ENCODE measurements at places on chromosomes 1 and 21.

- no peak for DNase-seq
These were observed 72.1 kb downstream of the LMO4 start for GRCh38 chr1:87400813-87401212.

GRCh38 chr21:42685036-42685435 is 31.6 kb downstream of the PDE9A start:
- no peak for DNase-seq

DNA sequence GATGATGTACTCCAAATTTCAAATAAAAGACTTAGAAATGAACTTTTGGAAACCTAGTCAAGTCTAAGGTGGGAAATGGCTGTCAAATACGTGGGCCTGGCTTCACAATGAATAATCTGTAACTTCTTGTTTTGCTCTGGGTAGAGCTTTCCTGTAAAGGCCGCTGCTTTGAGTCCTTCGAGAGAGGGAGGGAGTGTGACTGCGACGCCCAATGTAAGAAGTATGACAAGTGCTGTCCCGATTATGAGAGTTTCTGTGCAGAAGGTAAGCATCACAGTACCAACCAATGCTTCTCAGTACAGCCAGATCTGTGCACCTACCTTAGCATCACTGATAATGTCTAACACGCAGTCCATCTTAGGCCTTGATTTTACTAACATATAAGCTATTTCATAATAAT is 73.6 kb downstream of the TPR start:
- no peak for DNase-seq

DNA sequence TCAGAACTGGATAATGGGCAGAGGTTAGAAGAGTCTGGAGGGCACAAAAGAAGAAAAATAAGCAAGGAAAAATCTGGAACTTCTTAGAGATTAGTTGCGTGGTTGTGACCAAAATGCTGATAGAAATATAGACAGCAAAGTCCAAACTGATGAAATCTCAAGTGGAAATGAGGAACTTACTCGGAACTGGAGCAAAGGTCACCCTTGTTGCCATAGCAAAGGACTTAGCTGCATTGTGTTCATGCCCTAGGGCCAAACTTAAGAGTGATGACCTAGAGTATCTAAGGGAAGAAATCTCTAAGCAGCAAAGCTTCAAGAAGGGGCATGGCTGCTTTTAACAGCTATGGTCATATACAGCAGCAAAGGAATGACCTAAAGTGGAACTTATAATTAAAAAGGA is 180.0 kb downstream of the TTLL7 start:
- DNase-seq: no peak

- no peak for DNase-seq
These were observed 568.8 kb upstream of the ZRANB2 start for GRCh38 chr1:71649608-71650007.

Data from stimulated activated effector memory CD8-positive, alpha-beta T cell treated with anti-CD3 and anti-CD28 coated beads, Interleukin-12 subunit alpha, Interleukin-12 subunit beta, amount 100 ng/mL, for 72 hours (primary cell).